Daoy (cell line): ENCODE measurements at places on chromosomes 16 and 17. TPM values are rescaled to one million over a fixed set of nuclear protein-coding genes. Genes with fewer than 3 reads are reported as not detected.

- DNase-seq: no peak
Observed at GRCh38 chr17:48593126-48593829, at the start of gene HOXB5. Gene HOXB5, minus strand, starts transcription at chr17:48593779. Its CDS starts 97 bp downstream, at chr17:48593682.

DNA sequence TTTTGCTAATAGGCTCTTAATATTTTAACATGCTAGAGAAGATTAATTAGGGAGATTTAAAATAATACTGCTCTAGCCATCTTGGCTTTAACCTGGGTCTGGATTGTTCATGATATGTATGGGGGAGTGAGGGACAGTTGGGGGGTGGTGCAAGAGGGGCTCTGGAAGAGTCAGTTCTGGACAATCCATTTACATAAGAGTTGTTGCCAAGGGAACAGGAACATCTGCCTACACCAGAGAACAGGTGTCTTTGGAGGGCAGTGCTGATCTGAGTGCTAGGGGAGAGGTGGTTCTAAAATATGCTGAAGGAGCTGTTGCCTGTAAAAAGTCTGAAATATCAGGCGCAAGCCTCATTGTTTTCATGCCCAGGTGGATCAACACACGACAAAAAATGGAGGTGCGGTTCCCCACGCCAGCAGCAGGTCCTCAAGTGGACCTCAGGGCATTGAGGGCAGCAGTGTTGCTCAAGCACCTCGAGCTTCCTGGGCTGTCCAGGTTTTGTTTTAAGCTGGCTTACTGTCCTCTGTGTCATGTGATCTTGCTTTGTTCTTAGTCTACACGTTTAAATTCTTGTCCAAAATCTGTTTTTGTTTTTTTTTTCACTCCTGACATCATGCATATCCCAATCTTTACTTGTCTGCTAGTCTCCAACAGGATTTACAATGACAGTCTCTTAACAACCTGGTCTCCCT, 25.4 kb upstream of the WSB1 start:
- no peak for DNase-seq

GRCh38 chr17:31604936-31605335, 213.5 kb downstream of the RAB11FIP4 start:
- DNase-seq: no peak

GRCh38 chr17:39064374-39064773, 87.1 kb downstream of the PLXDC1 start:
- peak; percentile 25 for DNase-seq

Gene MGAT5B
- 4.1 and 5.4 TPM in 2 replicates for total RNA-seq

Gene ODF4
- total RNA-seq: not detected in 2 replicates

- DNase-seq: peak; percentile 88
Observed at GRCh38 chr17:44909681-44910144, 5.6 kb downstream of the GFAP start.

Gene HP
- not detected in 2 replicates for total RNA-seq

GRCh38 chr16:62225675-62226074, 189.4 kb upstream of the CDH8 start:
- peak; percentile 2 for DNase-seq

DNA sequence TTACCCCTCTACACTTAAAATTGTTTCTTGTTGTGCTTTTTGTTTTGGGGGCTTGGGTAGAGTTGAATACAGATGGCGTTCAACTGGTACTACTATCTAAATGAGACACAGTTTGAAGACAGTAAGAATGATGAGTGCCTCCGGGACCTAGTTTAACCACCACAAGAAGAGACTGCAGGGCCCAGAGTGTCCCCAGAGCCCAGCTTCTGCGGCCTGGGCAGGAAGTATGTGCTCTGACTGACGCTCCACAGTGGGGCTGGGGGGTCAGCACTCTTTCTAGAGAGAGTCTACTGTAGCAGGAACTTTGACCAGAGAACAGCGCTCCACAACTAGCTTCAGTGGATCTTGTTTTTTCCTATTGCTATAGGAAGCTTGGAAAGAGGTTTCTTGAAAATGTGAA, 174.0 kb downstream of the VPS53 start:
- no peak for DNase-seq

GRCh38 chr17:80160536-80160935, 9.3 kb upstream of the CARD14 start:
- DNase-seq: no peak

Gene TLCD3A
- 18.7 and 21.0 TPM in 2 replicates for total RNA-seq

DNA sequence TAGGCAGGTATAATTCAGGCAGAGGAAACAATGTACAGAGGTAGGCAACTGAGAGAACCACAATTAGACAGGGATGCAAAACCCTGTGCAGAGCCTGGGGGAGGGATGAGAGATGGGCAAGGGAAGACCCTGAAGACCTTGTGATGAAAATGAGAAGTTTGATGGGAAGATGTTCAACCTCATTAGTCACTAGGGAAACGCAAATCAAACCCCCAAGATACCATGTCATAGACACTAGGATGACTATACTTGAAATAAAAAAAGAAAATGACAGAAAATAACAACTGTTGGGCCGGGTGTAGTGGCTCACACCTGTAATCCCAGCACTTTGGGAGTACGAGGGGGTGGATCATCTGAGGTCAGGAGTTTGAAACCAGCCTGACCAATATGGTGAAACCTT, 813.1 kb downstream of the CDH11 start:
- no peak for DNase-seq

- no peak for DNase-seq
Observed at GRCh38 chr17:34302636-34303035, 16.6 kb upstream of the CCL8 start.

DNA sequence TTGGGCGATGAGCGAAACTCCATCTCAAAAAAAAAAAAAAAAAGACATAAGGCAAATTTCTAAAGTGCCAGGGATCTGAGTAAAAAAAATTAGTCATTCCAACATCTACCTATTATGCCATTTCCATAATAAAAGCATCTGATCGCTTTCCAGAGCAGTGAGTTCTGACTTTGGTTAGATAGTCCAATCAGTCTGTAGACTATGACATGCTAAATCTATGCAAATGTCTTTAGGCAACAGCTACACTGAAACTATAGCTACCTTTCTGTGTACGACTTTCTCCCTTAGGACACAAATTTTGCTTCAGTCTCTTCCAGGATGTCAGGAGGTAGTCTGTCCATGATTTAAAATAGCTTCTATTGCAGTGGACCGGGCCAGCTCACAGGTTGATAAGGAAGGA, 58.9 kb upstream of the ARHGAP44 start:
- DNase-seq: no peak

GRCh38 chr17:80265205-80266068, 4.8 kb downstream of the RNF213 start:
- no peak for DNase-seq

Gene PCGF2
- 3.3 and 3.5 TPM in 2 replicates for total RNA-seq

DNA sequence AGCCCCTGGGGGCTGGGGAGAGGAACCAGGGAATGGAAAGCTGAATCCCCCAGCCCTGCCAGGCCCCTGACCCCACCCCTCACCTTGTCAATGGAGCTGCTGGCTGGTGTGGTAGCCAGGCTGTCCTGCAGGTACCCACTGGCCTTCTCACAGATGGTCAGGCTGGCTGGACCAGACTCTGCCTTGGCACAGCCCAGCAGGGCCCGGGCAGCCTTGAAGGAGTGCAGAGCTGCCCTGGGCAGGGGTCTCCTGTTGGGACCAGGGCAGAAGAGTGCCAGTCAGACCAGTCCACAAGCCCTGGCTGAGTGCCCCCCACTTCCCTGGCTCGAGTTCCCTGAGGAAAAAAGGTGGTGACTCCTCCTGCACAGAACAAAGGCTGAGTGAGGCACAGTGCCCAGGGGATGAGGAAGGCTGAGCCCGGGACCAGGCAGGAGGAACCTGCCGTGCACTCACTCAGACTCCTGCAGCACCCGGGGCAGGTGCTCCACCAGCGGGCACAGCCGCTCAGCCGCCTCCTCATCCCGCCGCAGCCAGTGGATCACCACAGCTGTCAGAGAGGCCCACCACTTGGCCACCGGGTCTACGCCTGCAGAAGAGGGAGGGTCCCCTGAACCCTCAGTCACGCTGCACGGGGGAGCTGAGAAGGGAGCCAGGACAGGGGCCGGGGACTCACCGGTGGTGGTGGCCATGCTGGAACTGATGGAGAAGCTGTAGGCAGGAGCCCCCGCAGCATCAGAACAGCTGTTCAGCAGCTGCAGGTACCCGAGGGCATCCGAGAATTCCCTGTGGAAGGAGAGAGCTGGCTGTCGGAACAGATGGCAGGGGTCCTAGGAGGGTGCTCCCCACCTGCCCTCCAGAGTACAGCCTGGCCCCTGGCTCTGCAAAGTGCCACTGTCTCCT, 22.4 kb downstream of the SREBF1 start:
- no peak for DNase-seq

GRCh38 chr17:44087319-44087718, 16.8 kb downstream of the G6PC3 start:
- DNase-seq: no peak

DNA sequence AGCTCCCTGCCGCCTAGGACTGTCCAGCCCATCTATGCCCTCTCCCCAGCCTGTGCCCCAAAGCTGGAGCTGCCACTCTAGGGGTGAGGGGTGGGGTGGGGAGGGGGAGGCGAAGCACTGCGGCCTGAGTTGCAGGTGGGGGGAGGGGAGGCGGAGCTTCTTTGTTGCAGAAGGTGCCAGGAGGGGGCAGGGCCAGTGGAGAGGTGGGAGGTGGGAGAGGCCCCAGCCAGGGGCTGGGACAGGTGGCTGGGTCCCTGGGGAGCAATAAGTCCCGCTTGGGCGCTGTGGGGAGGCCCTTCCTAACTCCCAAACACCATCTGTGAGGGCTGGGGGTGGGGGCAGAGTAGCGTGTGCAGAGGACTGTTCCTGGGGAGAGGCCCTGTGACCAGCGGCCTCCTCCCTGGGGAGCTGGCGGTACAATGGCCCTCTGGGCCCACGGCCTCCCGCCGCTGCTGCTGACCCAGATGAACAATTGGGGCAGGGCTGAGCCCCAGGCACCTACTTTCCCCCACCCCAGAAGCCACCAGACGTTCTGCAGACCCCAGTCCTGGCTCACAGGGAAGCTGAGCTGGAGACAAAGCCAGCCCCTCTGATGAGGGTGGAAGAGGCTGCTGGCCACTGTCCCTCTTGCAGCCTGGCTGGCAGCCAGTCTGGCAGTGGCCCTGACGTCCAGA, 2.2 kb upstream of the NTN3 start:
- no peak for DNase-seq

Gene SLC7A5
- total RNA-seq: 24.9 and 31.6 TPM in 2 replicates

Gene SGCA
- total RNA-seq: 0.51 and 1.3 TPM in 2 replicates

DNA sequence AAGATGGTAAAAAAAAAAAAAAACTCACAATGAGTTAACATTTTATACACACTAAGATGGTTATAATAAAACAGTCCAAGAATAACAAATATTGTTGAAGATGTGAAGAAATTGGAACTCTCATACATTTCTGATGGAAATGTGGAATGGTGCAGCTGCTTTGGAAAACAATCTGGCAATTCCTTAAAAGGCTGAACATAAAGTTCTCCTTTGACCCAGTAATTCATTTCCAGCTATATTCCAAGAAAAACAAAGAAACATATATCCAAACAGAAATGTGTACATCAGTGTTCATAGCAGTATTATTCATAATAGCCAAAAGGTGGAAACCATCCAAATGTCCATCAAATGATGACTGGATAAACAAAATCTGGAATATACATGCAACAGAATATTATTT, 97.3 kb upstream of the NETO2 start:
- no peak for DNase-seq

- no peak for DNase-seq
Observed at GRCh38 chr17:29826114-29826692, 103.8 kb downstream of the SSH2 start.

Gene TMEM238L
- not detected in 2 replicates for total RNA-seq

DNA sequence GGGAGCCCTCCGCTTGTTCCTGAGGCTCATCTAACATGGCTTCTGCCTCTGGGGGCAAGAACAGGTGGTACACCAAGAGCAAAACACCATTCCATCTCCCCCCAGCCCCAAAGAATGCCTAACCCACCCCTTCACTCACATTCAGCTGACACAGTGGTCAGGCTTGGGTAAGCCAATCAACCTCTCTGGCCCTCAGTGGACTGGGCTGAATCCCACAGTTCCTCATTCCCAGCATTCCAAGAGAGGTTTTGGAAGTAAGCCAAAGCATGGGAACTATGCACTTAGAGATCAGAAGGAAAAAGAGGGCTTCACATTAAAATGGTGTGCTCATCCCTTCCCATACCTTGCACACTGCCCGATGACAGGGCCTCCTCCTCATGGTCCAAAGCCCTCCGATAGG, 7.8 kb downstream of the PIGS start:
- DNase-seq: no peak

GRCh38 chr17:5610956-5611355, 26.6 kb upstream of the NLRP1 start:
- DNase-seq: no peak

GRCh38 chr17:71432378-71433315, 688.2 kb upstream of the SOX9 start:
- no peak for DNase-seq

Gene NPIPB9
- total RNA-seq: not detected in 2 replicates

DNA sequence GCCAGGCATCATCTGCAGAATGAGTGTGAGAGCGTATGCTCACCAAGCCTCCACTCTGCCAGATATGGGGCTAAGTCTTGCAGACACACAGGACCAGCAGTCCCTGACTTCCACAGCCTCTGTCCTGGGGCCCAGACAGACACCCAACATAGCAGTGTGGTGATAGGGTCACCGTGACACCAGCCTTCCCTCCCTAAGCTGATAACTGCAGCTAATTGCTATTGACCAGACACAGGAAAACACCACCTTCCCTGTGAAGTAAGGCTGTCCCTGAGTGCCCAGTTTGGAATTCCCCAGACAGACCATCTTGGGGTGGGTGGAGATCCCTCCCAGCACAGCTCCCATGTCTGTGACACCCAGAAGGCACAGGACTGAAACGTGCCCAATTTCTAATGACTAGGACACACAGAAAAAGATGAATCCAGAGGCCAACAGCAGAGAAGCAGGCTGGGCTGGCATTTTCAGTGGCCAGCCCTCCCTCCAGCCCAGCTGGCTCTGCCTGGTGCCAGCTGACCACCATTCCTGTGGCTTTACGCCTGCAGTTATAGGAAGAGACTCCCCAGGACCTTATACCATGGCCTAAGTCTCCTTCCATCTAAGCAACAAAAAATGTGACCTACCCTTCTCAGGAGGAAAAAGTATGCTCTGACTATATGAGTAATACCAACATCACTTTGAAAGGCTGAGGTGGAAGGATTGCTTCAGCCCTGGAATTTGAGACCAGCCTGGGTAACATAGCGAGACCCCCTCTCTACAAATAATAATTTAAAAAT, 30.3 kb downstream of the ATPAF2 start:
- DNase-seq: no peak

Gene SLFN12
- 21.4 and 24.3 TPM in 2 replicates for total RNA-seq

DNA sequence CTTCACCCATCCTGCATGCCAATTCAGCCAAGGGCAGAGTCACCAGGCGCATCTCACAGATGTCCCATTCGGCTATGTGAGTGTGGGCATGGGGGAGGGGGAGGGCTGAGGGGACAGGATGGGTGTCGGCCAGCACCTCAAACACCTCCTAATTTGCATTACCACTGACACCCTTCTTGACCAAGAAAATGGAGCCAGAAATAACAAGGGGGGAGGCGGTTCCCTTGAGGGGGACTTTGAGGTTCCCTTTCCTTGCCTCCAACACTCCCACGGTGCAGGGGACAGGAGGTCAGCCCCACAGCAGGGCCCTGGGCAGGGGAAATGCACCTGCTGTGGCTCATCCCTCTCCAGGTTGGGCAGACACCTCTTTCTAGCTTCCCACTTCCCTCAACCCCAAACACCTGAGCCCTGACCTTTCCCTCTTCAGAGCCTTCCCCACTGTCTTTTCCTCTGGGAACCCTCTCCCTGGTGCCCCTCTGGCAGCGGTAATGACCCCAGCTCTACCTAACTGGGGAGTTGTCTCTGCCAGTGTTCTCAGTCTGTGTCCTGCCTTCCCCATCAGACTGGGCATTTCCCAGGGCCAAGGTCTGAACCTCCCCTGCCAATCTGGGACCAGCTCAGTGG, 18.2 kb upstream of the TBX21 start:
- DNase-seq: no peak

Gene SP6
- total RNA-seq: 0.06 and 0.23 TPM in 2 replicates
